ENCODE measurements at places on chromosomes 13 and 19. TPM values are rescaled to one million over a fixed set of nuclear protein-coding genes. Genes with fewer than 3 reads are reported as not detected.

The CAPN12 gene
- total RNA-seq: 6.0 TPM

The KRTDAP gene
- total RNA-seq: 579 TPM

The ZNF446 gene
- 4.6 TPM for total RNA-seq

The FGF21 gene
- not detected for total RNA-seq

The DLEU7 gene
- total RNA-seq: 0.10 TPM

The TMEM38A gene
- 11.9 TPM for total RNA-seq

The ACER1 gene
- total RNA-seq: 4.0 TPM

The PEX11G gene
- 1.1 TPM for total RNA-seq

The ZNF829 gene
- total RNA-seq: 3.8 TPM

The ERCC5 gene
- total RNA-seq: 55.8 TPM

Measured in skin of body (tissue), 3 donors.